HS-27A (cell line): ENCODE measurements at places on chromosomes 11 and 22.

DNA sequence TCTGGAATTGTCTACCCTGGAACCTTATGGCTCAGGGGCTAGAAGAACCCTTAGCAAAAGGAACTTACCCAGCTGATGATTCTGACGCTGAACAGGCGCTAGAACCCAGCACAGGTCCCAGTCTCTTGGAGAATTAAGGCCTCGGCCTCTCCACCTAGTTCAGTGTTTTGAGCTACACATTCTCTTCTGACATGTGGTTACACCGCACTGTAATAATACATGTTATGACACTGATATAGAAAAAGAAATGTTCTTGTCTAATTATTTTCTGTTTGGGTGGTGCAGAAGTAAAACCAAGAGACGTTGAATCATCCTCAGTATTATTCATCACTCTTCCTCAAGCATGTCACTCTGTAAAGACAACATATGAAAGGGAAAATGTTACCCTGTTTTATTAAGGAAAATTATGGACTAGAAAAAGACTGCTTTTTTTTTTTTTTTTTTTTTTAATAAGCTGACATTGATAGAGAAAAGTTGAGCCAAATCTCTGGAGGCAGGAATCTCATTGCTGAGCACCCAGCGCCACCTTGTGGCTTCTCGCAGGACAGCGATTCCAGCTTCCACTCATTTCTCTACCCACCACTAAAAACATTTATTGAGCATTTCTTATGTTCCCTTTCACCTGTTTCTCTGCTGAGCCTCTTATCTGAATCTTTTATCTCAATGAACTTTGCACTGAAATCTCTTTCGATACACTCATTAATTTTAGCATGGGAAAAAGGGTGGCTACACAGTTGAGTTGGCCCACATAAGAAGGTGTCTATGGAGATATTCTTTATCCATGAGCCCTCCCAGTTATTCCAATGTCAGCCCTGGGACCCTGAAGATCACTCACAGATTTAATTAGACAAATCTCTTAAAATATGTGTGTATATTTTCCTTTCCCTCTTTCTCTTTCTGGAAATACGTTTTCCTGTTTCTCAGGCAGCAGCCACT is 12.6 kb upstream of the APLNR start:
- peak; percentile 30 for DNase-seq

- peak; percentile 40 for DNase-seq
These were observed 31.7 kb downstream of the PAX6 start for GRCh38 chr11:31779374-31779791.

GRCh38 chr11:17590463-17590862 is 43.4 kb downstream of the OTOG start:
- no peak for DNase-seq

DNA sequence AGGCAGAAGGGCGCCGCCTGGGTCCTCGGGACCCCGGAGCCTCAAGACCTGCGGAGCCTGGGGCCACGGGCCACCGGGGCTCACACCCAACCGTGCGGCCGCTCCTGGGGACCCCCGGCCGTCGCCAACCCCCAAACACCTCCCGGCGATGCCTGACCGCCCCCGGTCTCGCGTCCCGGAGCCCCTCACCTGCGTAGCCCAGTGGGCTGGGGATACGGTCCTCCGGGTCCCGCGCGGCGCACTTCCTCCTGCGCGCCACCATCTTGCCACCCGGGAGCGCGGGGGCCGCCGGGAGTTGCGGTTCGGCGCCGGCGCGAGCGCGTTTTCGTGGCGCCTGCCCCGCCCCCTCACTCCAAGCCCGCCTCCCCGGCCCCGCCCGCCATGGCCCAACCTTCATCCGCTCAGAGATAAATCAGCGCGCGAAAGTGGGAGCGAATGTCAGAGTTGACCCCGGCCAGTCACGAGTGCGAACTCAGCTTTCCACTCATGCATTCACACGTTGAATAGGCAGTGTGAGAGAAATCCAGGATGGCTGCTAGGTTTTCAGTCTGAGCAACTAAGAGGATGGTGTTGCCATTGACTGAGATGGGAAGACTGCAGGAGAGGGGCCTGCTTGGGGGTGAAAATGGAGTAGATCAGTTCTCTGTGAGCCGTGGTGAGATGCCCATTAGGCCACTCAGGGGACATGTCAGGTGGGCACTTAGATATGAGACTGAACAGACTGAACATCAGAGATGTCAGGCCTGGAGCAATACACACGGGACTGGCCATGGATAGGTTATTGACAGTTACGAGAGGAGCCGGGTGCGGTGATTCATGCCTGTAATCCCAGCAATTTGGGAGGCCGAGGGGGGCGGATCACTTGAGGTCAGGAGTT is at the start of gene RRP7A:
RRP7A (minus strand) TSS at position 272 of the 877 bp plus-strand sequence; CDS start at position 262, 10 bp downstream.
- DNase-seq = no peak

GRCh38 chr11:69981119-69981784 is 96.9 kb upstream of the ANO1 start:
- DNase-seq = no peak

GRCh38 chr22:20646415-20646814 is 127.5 kb upstream of the SERPIND1 start:
- DNase-seq = no peak

- no peak for DNase-seq
These were observed 4.2 kb upstream of the GRK2 start for GRCh38 chr11:67261946-67262681.

GRCh38 chr11:128365044-128365443 is 222.3 kb downstream of the ETS1 start:
- DNase-seq = no peak

DNA sequence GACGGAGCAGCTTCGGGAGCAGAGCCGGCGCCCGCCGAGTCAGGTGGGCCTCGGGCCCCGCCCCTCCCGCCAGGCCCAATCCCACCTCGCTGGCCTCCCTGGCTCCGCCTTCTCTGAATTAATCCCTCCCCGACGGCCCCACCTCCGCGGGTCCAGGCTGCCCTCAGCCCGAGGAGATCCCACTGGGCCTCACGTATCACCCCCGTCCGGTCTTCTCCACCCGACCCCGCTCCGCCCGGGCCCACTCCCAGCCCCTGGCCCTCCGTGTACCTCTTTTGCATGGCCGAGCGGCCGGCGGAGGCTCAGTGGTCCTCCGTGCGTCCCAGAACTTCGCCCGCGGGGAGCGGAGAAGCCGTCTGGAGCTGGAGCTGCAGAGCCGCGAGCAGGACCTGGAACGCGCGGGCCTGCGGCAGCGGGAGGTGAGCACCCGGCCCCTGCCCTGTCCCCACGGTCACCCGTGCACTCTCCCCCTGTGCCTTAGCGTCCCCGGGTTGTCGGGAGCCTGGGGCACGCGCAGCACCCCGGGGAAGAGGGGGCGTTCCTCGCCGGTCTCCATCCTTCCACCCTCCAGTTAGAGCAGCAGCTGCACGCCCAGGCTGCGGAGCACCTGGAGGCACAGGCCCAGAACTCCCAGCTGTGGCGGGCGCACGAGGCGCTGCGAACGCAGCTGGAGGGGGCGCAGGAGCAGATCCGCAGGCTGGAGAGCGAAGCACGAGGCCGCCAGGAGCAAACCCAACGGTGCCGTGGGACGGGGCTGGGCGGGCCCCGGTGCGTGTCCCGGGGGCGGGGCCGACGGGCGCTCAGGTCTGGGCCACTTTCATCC is 2.2 kb upstream of the CD151 start:
- DNase-seq = no peak

GRCh38 chr11:56273854-56274253 is at the start of gene OR5T1:
Gene OR5T1 (plus strand): TSS chr11:56274154. CDS start chr11:56275639, 1,485 bp downstream.
- no peak for DNase-seq
